ENCODE measurements at places on chromosomes 2 and 18.
A peak's percentile ranks its signal among the peaks of the same experiment; 100 is the strongest.

DNA sequence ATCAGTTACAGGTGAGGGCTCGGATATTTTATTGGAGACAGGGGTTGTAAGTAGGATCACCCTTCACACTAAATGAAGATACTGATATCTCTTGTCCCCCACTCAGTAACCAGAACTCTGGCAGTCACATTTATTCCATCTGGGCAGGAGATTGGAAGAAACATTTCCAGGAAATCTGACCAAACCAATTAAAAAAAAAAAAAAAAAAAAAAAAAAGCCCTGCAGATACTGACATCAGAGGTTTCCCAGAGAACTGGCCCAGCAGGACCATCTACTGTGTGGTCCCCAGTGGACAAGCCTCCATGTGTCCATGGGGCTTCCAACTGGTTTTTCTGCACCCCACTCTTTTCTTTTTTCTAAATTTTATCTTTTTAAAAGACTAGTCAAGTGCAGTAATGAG lies 41.3 kb downstream of the SH2D6 start:
- no peak for DNase-seq

DNA sequence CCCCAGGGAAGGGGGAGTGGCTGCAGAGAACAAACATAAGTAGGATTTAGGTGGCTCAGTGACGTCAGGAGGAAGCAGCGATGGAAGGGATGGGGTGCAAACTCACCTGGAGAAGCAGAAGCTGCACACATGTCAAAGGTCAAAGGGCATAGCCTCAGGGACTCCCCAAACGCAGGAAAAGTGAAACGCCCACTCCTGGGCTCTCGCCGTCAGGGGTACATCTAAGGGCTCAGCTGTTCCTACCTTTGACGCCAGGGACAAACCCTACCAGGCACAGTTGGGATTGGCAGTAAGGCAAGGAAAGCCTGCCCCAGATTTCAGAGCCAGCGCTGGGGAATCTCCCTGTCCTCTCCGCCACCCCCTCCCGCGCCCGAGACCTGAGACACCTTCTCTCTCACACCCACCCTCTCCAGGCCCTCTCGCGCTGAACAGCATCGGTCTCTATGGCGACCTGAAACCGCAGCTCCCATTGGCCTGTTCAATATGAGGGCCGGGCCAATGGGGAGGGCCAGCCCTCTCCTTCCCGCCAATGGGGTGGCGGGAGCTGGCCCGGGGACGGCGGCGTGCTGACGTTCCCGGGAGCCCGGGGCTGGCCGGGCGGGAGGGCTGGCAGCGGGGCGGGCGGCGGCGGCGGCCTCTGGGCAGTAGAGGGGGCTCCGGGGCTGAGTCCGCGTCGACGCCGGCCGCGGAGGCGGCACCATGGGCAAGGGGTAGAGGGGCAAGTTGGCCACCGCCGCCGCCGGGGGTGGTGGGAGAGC lies at the start of the genes CCDC148 and PKP4:
Gene CCDC148, minus strand, starts transcription at position 445 of the 758 bp plus-strand sequence. Its CDS starts 314 bp downstream, at position 131.
Gene PKP4, plus strand, starts transcription at position 644 of the 758 bp plus-strand sequence. CDS start 76,233 bp downstream, outside the sequence.
- DNase-seq, result peak; percentile 54

DNA sequence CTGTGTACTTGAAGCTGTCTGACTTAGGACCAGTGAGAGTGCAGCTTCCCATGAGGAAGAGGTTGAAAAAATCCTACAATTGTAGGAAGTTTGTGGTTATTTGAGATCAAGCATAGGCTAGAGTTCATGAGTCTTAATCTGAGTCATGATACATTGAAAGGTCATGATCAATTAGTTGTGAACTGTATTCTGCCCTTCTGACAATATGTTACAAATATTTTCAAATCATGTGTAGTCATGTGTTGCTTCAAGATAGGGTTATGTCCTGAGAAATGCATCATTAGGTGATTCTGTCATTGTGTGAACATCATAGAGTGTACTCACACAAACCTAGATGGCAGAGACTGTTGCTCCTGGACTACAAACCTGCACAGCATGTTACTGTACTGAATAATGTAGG lies 68.4 kb upstream of the MFF start:
- no peak for DNase-seq

GRCh38 chr2:38159597-38159996 lies 83.6 kb upstream of the CYP1B1 start:
- no peak for DNase-seq

DNA sequence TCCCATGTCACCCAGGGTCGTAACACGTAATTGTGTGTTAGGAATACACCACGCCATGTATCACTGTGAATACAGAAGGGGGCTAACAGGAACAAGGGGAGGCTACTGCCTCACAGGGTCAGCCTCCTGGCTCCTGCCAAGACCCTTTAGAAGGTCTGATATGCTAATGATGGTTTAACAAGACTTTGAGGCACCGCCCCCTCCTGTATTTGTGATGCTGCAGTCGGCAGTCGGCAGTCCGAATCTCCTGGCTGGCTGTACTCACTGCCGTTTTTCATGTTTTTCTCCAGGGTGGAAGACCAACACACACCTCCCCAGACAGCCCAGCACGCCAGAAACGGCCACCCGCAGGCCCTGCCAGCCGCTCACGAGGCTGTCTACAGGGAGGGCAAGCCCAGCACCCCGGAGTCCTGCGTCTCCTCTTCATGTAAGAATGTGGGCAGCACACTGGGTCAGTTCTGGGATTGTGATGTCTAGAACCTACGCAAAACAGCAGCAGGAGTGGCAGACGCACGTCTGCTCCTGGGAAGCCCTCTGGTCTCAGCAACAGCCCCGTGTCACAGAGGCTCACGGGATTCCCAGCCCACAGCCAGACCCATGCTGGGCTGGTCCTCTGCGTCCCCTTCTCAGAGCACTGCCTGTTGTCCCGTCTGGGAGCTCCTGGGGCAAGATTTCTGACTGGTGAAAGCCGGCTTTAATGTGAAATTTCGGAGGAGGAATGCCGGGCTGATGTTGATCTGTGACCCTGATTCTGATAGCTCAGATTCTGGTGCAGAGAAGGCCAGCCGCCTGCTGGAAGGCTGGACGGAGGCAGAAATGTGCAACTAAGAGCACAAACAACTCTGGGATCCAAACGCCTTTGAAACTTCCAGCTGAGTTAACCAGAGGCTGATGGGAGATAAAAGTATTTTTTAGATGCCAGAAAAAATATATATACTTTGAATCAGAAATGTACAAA lies 39.7 kb upstream of the B3GNT7 start:
- no peak for DNase-seq

- DNase-seq, result no peak
Observed at GRCh38 chr2:224893848-224894247, 148.4 kb downstream of the DOCK10 start.

DNA sequence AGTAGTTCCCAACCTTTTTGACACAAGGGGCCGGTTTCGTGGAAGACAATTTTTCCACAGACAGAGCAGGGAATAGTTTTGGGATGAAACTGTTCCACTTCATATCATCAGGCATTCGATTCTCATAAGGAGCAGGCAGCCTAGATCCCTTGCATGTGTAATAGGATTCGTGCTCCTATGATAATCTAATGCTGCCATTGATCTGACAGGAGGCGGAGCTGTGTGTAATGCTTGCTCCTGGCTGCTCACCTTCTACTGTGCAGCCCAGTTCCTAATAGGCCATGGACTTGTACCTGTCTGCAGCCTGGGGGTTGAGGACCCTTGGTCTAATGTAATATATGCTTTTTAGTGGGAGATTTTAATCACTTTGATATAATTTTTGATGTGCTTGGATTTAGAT lies 188.7 kb upstream of the KLHL14 start:
- no peak for DNase-seq

DNA sequence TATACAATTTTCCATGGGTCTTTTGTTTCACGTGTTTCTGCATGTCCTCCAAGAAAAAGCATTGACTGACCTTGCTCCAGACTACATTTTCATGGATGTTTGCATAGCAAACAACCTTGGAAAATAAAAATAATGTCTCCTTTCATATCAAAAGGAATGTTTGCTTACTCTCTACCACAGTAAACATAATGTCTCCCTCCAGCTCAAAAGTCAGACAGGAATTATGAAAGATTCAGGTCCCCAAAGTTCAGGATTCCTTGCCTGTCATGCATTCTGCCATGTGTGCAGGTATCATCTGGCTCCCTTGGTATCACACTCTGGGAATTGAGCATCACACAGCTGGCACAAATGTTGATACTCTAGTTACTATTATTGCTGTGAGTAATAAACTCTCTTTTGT lies 103.1 kb upstream of the ZC3H15 start:
- DNase-seq, result no peak

GRCh38 chr2:65937379-65938160 lies 497.4 kb upstream of the MEIS1 start:
- no peak for DNase-seq

DNA sequence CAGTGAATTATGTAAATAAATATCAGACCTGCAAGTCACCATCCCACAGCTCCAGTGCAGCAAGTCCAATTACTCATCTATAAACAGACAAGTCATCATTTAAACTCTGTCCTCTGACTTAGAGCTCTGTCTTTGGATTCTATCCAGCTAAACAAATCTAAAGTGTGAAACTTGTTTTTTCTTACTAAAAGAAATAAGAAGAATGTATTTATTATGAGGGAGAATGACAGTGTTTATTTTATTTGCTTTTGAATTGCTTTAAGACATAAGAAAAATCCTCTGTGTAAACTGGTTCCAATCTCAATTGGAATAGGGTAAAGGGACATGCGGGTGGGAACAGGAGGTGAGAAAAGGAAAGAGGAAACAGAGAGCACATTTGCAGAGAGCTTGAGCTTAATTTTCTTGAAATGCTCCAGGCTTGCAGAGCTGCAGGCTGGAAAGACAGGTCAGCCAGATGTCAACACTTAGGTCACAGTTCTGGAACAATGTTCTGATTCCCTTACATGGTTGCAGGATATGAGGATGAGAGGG lies 355.8 kb downstream of the MEIS1 start:
- no peak for DNase-seq

DNA sequence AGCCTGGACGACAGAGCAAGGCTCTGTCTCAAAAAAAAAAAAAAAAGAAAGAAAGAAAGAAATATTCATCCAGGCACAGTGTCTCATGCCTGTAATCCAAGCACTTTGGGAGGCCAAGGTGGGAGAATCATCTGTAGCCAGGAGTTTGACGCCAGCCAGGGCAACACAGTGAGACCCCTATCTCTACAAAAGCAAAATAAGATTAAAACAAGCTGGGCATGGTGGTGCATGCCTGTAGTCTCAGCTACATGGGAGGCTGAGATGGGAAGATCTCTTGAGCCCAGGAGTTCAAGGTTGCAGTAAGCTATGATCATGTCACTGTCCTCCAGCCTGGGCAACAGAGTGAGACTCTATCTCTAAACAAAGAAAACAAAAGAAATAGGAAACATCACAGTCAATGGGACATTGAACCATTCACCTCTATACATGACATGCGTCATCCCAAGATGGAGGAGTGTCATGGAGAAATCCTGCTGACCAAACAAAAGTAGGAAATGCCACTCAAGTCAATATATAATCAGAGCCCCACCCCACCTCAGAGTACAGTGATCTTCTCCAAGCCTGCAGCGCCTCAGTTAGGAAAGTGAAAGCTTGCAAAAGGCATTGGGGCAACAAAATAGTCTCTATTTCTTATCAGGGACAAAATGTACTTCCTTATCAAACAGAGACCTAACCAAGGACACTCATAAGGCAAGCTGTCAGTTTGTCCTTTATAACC lies 9.8 kb downstream of the FEV start:
- DNase-seq, result no peak

DNA sequence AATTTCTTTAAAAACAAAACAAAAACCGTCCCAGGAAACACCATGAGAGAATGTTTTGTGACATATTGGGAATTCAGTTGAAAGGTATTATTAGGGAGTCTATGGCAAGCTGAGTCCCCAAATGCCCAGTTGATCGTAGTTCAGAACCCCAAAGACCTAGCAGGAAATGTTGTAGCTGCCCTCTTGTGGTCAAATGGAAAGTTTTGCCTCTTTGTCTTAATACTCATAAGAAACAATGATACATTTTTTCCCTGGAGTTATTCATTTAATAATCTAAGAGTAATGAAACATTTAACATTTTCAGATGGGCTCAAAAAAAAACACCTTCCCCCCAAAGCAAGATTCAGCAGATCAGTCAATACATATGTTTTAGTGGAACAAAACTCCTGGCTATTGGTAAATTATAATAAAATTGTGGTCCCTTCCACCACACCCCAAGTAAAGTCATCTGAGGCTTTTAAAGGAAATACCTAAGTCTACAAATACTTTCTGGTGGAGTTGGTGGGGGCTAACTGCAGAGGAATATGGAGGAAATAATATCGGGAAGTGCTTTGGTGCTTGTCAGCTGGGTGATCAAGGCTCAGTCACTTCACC lies 37.8 kb upstream of the EFEMP1 start:
- DNase-seq, result peak; percentile 2

DNA sequence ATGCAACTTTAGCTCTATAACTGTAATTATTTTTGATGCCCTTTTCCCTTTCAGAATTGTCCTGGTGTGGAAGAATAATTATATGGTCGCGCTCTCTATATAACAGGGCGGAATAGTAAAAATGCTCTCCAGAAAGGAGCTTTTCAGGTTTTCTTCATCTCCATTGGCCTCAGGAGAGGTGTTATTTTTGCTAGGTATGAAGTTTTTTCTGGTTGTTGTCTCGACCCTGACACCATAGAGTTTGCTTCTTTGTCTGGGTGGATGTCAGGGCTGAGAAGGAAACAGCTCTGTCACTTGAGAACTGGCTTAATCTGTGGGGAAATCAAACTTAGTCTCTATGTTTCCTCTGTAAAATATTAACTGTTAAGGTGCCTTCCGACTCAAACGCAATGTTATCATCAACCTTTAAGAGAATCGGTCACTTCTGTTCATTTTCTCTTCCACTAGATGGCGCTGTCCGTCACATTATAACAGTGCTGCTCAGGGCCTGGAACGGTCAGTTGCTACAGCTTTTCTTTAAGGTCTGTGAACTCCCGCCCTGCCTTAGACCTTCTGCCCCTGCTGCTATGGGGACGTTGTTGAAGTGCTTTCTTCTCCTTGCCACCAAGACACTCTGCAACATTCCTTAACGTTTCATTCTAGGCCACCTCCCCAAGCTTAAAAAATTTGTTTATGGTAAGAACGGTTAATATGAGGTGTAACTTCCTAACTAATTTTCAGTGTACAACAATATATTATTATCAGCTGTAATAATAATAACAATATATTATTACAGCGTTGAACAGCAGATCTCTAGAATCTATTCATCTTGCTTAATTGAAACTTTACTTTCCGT lies 23.8 kb upstream of the SERPINB12 start:
- peak; percentile 49 for DNase-seq

DNA sequence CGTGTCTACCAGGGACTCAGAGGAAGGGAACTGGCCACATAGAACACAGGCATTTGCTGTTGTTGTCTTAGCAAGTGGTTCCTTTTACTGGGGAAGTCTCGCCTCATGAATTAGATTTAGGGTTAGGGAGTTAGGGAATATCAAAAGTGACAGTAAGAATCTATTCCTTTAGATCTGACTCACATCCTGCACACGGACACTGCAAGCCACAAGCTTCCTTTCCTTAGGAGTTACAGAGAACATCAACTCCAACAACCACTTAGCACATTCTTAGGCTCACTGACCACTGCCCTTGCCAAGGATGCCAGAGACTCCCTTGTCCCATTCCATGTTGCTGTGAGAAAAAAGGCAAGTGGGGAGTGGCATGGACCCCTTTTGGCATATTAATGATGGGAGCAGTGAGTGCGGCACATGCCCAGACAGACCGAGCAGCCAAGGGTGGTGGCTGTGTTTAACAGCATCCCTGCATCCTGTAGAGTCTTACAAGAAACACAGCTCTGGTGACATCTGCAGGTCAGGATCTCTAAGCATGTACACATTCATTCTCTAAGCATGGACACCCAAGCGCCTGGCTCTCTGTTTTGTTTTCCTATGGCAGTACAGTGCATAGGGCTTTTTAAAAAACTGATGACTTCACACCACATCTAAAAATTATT lies 745.6 kb upstream of the RAB6C start:
- DNase-seq, result no peak
